ENCODE measurements at places on chromosomes 16 and 17.

- no peak for DNase-seq
Measured at GRCh38 chr17:67168496-67168895, 76.5 kb downstream of the HELZ start.

GRCh38 chr17:8224891-8225812, 14.8 kb upstream of the AURKB start:
- no peak for DNase-seq

GRCh38 chr17:48541036-48541576, 3.8 kb downstream of the HOXB2 start:
- DNase-seq, result no peak

DNA sequence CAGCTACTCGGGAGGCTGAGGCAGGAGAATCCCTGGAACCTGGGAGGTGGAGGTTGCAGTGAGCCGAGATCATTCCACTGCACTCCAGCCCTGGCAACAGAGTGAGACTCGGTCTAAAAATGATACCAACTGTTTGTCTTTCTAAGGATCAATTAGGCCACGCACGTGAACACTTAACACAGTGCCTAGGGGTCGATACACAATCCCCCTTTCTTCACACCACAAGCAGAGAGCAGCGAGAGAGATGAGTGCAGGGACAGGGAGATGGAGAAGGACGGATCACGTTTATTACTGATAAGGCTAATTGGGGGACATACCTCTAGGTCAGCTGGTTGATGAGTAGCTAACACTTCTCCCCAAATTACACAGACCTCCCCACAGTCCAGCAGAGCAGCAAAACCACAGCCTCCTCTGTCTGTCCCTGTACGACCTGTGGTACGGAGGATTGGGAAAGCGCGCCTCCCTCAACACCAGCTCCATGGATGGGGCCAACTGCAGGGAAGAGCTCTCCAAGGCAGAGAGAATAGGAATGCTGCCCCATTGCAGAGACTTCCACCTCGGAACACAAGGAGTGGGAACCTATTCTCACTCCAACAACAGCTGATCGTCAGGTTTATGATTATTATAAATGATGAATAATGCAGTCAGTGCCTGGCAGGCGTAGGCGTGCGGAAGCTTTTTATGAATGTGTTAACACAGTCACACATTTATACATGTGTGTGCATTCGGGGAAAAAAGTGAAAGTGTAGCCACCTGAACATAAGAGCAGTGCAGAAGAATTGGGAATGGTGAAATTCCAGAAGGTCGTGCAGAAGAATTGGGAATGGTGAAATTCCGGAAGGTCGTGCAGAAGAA, 155.1 kb downstream of the C16orf95 start:
- DNase-seq, result no peak

- no peak for DNase-seq
Measured at GRCh38 chr17:43648916-43649315, 12.8 kb downstream of the MEOX1 start.

DNA sequence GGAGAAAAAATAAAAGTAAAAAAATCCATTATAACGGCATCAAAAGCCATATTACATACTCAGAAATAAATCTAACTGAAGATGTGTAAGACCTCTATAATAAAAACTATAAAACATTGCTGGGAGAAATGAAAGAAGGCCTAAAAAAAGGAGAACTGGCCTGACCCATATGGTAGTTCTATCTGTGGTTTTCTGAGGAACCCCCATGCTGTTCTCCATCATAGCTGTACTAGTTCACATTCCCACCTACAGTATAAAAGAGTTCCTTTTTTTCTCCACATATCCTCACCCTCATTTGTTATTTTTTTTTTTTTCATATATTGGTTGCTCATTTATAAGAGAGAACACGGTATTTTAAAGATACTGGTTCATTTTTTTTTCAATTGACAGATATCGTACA, 191.8 kb downstream of the STX8 start:
- DNase-seq, result no peak

DNA sequence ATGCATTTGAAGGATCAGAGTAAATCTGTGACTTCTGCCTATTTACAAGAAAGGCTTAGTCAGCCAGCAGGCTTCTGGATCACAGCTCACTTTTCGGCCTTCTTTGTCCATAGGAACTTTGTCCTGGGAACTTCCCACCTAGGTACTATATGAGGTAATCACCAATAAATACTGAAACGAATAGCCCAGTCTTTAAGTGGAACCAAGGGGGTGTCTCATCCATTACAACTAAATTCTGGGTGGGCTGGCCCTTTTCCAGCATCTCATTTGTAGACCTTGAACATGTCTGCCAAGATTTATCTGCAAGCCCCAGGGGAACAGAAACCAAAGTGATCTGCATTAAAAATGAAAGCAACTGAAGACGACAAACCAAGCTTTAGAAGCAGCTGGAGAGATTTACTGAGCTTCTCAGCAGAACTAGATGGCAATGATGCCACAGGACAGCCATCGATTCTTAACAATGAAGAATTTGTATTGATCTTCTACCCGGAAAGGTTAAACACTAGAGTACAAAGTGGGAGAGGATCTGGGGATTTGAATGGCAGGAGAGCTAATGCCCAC, 55.5 kb downstream of the SNX11 start:
- DNase-seq, result no peak

DNA sequence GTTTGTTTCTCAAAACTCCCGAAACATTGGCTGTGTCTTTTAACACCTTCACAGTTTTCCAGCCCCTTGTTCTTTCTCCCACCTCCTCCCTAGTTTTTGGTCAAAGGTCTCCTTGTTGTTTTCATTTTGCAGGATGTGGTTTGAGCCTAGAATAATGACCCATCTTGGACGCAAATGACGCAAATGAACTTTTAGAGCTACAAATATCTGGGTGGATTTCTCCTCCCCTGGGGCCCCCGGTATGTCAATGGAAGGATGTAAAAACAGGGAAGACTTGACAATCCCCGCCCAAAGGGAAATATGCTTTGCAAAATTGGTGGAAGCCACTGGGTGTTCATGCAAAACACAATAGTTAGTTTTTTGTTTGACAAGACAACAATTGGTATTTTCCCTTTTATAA, 236.0 kb upstream of the IRX3 start:
- DNase-seq, result no peak
